ENCODE measurements at places on chromosomes 12 and 14.

GRCh38 chr14:87522575-87522974 is 470.4 kb downstream of the GALC start:
- no peak for DNase-seq

- no peak for DNase-seq
These were observed 8.7 kb downstream of the SMIM41 start for GRCh38 chr12:52087961-52088820.

DNA sequence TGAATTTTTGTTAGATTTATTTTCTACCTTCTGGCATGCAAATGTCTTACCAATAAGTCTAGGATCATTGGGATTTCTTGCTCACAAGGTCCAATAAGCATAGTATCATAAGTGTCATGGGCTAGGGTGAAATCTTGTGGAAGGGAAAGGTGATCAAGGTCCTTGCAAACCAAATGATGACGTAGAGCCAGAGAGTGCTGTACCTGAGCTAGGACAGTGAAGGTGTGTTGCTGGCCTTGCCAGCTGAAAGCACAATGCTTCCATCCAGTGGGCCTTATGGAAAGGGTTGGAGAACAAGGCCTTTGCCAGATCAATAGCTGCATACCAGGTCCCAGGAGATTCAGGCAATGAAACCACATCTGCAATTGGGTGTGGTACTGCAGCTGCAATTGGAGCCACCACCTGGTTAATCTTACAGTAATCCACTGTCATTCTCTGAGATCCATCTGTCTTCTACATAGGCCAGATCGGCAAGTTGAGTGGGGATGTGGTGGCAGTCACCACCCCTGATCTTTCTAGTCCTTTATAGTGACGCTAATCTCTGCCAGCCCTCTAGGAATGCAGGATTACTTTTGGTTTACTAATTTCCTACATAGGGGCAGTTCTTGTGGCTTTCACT is 208.9 kb upstream of the MYL2 start:
- DNase-seq: no peak

DNA sequence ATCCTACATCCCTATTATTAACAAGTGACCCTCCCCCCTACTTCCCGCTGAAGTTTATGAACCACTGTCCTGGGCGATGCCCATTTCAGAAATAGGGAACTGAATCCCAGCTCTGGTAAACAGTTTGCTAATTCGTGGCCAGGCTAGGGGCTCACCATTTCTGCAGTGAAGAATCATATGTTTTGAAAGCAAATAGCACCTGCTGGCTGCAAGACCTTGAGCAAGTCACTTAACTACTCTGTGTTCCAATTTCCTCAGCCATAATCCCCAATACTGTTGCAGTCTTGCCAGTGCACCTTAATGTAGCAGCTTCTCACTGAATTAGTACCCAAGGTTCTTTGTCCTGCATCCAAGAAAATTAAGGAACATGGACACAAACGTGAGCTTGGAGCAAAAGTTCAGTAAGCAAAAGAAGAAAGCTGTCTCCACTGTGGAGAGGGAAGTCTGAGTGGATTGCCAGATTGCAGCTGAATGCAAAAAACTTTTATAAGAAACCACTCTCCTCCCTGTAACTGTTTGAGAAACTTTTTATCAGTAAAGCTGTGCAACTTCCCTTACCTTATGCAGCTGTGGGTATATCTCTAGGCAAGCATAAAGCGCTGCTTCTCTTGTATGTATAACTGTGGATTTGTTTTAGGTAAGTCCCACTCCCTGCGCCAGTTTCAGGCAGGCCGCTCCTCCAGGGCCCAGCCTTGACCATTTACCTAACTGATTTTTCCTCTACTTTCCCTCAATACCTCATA is 824 bp downstream of the OAS1 start:
- no peak for DNase-seq

DNA sequence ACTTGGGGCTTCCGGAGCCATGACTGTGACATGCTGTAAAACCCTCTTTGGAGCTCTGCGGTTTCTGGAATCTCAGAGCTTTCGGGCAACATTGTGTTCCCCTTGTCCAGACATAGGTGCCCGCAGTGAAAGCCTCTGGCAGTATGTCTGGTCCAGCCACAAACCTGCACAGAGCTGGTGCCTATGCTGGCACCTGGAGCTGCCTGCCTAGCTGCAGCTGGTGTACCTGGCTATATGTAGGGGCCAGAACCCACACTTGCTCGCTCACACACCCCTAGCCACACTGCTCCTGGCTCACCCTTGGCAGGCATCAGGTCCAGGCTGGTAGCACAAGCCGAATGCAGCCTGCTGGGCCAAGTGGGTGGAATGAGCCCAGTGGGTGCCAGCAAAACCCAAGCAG is 861.1 kb downstream of the FLRT2 start:
- no peak for DNase-seq

GRCh38 chr14:56351861-56352260 is 227.7 kb upstream of the TMEM260 start:
- DNase-seq: no peak

DNA sequence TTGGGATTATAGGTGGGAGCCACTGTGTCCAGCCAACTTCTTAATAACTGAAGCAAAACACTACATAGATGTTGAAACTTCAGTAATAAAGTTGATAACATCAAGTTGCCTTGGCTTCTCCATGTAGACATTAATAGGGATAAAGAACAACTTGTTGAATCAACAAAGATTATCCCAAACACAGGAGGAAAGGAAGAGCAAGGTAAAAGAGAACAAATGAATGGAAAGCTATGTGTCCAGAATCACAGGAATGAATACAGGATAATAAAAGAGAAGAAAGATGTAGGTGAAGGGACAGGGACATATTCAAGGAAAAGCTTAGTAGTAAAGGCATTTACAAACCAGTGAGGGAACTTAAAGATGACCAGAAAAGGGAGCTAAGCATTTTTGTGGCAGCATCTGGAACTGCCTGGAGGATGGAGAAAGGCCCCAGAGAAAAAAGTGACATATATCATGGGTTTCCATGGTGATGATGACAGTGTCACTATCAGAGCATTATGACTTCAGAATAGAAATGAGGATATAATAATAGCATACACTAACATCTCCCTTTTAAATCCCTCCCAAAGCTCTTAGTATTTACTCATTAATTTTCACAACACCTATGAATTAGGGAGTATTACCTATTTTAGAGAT is 24.0 kb upstream of the MDM1 start:
- DNase-seq: no peak

GRCh38 chr12:91496337-91496736 is 313.7 kb upstream of the DCN start:
- no peak for DNase-seq

DNA sequence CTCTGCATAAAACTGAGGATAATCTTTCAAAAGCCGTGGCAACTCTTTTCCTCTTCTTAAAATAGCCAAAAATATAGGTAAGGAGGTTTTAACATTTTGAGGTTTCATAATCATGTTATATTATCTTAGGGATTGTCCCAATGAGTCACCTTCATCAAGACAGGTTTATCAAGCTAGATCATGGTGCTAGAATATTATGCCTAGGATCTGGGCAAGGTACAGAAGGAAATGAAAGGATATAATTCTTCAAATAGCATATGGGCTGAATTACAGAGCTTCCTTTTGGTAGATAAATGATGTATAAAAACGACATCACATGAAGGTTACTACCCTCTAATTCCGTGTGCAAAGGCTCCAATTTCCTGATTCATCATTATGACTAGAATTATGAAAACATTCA is 28.6 kb upstream of the TBC1D15 start:
- no peak for DNase-seq

DNA sequence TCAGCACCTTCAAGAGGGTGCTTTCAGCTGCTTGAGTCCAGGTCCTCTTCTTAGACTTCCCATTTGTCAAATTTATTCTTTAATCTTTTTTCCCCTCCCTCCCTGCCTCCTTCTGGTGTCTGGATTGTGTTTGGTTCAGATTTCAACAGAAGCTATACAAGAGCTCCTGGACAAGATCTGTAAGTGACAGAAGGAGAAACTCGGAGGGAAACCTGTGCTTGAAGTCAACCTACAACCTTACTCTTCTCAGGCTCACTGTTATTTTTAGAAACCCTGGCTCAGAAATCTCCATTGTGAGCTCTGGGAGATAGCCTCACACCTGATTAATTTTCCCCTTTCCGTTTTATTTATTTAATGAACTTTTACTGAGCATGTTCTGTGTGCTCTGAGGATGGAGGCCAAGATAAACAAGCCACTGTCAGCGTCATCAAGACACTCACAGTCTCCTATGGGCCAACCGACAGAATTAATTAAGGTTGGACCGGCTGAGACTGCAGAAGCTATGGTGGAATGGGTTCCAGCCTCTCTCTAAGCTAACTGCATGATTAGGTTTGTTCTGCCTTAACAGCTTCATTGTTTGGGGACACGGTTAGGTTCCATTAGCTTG is 13.5 kb downstream of the PDE1B start:
- no peak for DNase-seq
